Right renal pelvis (tissue), 4 donors: ENCODE measurements at places on chromosomes 3 and 15. TPM values are rescaled to one million over a fixed set of nuclear protein-coding genes. Genes with fewer than 3 reads are reported as not detected.

DNA sequence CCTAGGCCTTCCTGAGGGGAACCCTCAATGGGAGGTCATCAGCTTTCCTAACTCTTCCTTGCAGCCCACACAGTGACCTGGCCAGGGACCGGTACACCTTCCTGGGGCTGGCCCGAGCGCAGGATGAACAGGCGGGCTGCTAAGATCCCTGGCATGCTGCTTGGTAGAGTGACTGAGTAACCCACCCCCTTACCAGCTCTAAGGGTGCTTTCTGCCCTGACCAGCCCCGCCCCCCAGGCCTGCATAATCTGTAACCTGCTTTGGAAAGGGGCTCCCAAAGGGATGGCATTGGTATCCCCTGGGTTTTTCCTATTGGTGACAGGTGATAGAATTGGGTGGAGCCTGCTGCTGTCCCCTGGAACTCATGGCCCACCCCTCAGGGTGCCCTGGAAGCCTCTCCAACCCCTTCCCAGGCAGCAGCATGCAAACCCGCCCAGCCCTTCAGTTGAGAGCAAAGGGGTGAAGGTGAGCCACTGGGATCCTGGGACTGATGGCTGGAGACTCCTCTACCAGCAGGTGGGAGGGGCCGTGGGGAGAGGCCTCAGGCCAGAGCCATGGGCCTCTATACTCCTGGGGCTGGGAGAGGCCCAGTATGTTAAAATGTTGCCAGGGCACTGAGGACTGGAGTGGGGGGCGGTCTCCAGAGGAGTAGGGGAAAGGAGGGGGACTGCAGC is 11.1 kb upstream of the KIF7 start:
- DNase-seq, result no peak

- DNase-seq, result peak; percentile 98
Measured at GRCh38 chr3:66998113-66998903, at the start of gene KBTBD8. KBTBD8 (plus strand) TSS chr3:66998307; CDS start chr3:66998356, 49 bp downstream.

DNA sequence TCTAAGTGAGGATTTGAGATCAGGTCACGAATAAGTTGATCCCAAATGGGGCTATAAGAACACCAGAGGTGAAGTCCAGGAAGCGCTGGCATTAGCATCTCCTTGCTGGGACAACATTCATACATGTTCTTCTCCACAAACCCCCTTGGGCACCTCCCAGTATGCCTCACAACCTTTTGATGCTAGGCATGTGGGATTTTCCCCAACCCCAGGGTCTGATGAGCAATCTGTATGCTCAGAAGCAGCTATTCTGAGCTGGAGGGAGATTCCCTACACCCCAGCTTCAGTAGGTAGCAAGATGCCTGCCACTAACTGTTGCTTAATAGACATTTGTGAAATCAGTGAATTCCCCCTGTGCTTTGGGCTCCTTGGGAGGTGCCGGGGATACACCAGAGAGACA is 32.2 kb downstream of the SLC6A11 start:
- DNase-seq, result no peak

The PLSCR2 gene
- 1.2 TPM for polyA plus RNA-seq

The ASB14 gene
- 0.77 TPM for polyA plus RNA-seq
